Globus pallidus (tissue), 1 donor: ENCODE measurements at places on chromosomes 2 and 18.
A peak's percentile ranks its signal among the peaks of the same experiment; 100 is the strongest.

DNA sequence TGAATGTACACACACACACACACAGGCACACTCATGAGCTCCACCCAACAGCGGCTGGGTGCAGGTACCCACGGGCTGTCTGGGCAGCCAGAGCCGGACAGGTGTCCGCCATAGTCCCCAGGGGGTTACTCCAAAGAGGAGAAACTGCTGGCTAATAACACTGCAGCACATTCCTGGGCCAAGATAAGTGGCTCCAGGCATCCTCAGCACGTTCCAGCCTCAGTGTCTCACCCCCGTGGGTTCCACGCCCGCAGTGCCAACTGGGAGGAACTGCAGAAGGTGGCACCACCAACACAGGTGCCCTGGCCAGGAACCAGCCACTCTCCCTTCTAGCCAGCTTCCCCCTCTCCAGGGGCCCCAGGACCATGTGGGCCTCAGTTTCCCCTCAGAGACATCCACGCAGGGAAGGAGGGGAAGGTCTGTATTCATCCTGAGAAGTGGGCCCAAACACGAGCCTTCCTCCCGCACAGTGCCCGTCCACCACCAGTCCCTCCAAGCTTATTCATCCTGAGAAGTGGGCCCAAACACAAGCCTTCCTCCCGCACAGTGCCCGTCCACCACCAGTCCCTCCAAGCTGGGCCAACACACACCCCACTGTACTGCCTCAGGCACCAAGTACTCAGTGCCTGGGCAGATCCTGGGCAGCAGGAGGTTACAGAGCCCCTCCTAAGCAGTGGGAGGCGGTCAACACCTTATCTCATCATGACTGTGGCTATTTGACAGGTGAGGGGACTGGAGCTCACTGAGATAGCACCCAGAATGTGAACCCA, 47.6 kb downstream of the TNS1 start:
- no peak for DNase-seq

DNA sequence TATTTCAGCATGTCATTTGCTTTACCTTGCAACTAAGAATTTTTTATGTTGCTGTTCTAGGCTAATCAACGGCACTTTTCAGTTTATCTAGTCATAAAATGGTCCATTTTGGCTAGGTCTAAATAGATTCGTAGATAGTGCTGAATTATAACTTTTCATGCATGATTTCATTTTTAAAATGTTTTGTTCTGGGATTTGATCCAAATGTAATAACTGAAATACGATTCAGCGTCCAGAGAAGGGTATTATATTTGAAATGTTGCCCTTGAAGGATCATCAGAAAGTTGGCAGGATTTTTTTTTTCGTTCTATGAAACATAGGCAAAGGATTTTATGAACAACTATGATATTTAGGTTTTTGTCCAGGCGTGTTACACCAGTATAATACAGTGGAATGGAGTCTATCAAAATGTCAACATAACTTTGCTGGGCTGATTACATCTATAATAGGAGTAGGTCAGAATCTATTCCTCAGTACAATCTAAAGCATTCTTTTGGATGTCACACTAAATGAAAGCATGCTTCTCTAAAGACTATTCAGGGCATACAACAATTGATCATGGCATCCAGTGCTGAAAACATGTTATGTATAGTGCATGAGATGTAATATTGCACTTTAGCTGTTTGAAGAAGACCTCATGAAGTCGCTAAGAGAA, 24.8 kb downstream of the TTC27 start:
- no peak for DNase-seq

DNA sequence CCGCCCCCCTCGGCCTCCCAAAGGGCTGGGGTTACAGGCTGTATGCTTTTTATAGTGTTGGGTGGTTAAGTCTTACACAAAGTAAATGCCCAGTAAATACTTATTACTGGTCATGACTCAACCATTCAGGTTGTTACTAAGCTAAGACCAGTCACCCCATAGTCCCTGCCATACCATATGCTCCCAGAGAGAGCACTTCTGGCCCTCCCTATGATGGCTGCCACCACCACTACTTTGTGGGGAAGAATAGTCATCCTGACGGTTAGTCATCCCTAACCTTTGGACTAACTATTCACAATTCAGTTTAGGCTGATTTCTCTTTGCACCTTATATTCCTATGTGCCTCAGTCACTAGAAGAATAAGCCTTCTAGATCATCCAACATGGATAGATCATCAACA, 42.0 kb upstream of the MSH2 start:
- DNase-seq = no peak

DNA sequence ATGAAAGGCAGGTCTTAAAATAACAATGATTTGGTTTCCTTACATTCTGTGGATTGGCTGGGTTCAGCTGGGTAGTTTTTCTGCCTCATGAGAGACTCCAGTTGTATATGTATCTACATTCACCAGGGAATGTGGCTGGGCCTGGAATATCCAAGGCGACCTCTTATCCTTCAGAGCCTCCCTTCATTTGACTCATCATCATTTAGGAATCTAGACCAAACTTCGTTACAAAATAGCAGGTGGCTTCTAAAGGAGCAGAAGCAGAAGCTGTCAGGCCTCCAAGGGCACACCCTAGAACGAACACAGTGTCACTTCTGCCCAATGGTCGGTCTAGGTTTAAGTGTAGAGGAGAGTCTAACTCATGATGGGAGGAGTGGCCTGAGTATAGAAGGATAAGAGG, 204.2 kb downstream of the EN1 start:
- DNase-seq = no peak

- DNase-seq = no peak
Measured at GRCh38 chr18:25229081-25229480, 122.9 kb downstream of the ZNF521 start.

DNA sequence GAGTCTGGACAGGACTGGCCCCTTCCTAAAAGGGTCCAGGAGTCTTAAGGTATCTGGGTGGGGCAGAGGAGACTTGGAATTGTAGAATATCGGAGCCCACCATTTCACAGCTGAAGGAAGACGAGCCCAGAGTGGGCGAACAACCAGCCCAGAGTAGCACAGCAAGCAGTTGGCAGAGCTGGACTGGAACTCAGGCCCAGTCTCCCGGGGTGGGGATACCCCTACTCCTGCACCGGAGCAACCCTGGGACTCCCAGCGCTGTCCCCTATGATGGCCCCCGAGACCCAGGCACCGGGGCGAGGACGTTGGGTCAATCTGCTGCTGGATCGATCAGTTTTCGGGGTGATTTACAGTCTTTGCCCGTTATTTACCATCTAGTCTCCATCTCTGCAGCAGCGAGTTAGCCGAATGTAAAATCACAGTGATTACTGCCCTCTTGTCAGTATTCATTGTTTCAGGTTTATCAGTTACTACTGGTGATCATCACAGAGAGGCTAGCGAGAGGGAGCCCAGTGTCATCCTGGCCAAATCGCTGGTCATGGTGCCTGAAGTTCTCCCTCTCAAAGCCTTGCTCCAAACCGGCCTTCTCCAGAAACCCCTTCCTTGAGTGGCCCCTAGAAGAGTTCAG, 75.3 kb downstream of the SMAD7 start:
- DNase-seq = no peak

DNA sequence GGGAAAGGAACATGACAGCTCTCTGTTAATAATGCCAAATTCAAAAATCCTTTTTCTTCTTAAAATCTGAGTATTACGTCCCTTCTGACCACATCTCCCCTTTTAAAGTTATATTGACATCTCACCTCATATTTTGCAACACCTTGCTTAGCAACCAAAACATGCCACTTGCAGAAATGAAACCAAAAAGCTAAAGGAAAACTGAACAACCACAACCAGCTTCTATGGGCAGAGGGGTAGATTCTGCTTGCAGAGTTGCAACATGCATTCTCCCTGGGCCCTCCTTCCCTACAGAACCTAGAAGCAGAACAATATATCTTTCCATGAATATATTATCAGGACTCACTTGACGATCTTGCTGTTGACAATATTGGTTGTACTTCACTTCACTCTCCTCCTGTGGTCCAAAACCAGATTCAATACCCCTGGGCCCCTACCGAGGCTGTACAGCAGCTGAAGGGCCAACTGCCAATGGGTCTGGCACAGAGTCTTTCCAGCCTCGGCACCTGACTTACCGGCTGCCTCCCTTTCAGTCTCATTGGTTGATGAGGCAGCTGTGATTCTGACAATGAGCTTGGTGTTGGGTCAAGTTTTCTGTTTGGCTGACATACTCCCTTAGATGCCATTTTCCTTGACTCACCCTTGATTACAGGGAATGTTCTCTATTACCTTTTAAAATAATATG, 616.6 kb downstream of the ZEB2 start:
- DNase-seq = peak; percentile 4

DNA sequence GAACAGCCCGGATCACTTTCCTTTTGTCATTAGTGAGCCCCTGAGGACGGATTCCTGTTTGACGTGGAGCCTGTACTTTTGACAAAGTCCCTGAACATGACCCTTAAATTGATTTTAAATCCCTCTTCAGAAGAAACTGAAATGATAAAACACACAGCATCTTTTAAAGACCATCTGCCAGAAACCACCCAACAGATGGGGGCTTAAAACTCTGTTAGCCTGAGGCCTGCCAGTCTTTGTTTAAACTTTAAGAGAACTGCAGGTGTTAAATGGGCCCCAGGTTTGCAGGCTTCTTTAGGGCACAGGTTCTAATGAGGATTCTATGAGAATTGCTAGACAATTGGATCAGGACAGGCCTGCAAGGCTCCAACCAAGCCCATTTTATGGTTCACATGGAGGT, 177.9 kb downstream of the ALK start:
- DNase-seq = no peak

- DNase-seq = no peak
Measured at GRCh38 chr2:9306911-9307310, 100.3 kb downstream of the ASAP2 start.

DNA sequence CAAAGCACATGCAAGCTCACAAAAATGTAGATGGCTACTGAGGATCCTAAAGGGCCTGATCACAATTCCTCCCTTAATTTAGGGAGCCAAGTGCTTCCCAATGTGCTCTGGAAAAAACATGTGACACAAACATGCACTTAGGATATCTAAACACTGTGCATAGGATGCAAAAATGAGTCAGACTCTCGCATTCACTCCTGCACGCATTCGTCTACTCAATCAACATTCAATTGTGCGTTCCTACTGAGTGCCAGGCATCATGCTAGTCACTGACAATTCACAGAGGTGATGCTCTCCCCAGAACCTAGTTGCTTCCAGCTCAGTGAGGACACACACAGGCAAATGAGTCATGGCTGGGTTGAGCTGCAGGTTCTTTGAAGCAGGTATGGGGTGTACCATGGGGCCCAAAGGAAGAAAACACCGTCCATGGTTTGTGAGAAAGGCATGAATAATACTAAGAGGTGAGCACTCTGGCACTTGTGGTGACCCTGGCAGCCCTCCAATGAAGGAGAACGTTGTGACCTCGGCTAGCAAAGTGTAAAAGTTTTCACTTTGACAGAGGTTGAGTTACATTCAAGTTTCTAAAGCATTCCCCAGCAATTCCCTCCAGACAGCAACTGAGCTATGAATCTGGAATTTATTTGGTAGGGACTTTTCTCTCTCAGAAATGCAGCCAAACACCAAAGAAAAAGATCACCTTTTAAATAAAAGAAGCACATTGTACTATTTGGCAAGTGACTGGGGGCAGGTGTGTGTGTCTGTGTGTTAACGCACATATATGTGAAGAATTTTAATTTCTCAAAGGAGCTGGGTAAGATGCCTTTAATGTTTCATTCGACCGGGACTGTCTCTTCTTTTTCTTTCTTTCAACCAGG, 173.3 kb downstream of the ALPK2 start:
- DNase-seq = no peak

- no peak for DNase-seq
Measured at GRCh38 chr18:23878336-23878900, 136.1 kb upstream of the TTC39C start.

DNA sequence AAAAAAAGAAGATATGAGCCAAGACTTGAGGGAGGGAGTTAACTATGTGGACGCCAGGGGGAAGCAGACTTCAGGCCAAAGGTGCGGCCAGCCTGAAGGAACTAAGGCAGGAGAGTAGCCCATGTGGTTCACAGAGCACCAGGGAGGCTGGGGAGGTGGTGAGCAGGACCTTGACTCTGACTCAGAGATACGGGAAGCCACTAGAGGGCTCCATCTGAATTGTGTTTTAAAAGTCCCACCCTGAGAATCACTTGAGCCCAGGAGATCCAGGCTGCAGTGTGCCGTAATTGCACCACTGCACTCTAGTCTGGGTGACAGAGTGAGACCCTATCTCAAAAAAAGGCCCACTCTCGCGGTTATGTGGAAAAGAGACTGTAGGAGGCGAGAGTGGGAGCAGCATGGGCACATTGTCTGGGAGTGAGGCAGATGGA, 12.3 kb downstream of the CEP192 start:
- DNase-seq = no peak

GRCh38 chr2:40043641-40044040, 264.6 kb upstream of the THUMPD2 start:
- no peak for DNase-seq

DNA sequence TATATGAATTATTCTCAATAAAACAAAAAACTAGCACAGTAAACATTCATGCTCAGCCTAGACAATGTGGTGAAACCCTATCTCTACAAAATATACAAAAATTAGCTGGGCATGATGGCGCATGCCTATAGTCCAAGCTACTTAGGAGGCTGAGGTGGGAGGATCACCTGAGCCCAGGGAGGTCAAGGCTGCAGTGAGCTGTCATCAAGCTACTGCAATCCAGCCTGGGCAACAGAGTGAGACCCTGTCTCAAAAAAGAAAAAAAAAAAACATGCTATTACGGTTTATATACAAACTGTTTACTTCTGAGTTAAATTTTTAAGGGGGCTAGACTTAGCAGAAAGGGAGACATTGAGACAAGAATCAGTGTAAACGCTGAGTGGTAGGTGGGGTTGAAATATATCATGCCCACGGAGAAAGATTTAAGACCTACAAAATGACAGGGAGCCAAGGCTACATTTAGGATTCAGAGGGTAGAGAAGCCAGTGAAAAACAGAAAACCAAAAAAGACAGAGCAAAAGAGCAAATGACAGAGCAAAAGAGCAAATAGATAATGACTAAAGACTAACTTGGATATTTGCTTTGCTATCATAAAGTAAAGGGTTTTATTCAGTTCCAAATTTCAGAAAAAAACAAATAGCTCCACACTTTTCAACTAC, 7.5 kb downstream of the TTC32 start:
- DNase-seq = no peak

GRCh38 chr2:100577777-100578176, 15.0 kb downstream of the PDCL3 start:
- DNase-seq = no peak

DNA sequence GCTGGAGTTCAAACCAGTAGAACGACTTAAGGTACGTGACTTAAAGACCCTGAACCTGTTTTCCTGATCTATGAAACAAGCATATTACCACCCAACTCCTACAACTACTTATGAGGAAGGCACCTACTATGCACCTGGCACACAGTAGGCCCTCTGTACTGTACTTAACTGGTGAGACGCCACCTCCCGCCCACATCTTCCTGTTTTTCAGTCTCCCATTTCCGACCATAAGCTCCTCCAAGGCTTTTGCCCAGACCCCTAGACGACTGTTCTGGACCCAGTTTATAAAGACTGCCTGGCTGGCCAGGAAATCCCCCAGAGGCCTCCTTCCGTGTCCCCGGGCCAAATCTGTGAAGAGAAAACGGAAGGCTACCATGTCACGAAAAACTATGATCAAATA, 1.5 kb downstream of the GALNT14 start:
- DNase-seq = no peak

- DNase-seq = no peak
Measured at GRCh38 chr2:43149482-43150107, 76.8 kb downstream of the ZFP36L2 start.

GRCh38 chr2:8541223-8541622, 140.6 kb upstream of the ID2 start:
- no peak for DNase-seq
